ENCODE measurements at places on chromosomes 1 and 21. TPM values are rescaled to one million over a fixed set of nuclear protein-coding genes. Genes with fewer than 3 reads are reported as not detected.

MATN1 gene
- polyA plus RNA-seq, result 0.21 TPM

TCHHL1 gene
- polyA plus RNA-seq, result not detected

TRPM2 gene
- 0.50 TPM for polyA plus RNA-seq

ZNF683 gene
- not detected for polyA plus RNA-seq
